ENCODE measurements at places on chromosomes 5 and 9.

- no peak for DNase-seq
Measured at GRCh38 chr9:23611869-23612268, 214.2 kb downstream of the ELAVL2 start.

- DNase-seq = no peak
Measured at GRCh38 chr5:110064603-110065268, 375.0 kb downstream of the MAN2A1 start.

- DNase-seq = no peak
Measured at GRCh38 chr5:149211566-149211965, 60.1 kb upstream of the AFAP1L1 start.

DNA sequence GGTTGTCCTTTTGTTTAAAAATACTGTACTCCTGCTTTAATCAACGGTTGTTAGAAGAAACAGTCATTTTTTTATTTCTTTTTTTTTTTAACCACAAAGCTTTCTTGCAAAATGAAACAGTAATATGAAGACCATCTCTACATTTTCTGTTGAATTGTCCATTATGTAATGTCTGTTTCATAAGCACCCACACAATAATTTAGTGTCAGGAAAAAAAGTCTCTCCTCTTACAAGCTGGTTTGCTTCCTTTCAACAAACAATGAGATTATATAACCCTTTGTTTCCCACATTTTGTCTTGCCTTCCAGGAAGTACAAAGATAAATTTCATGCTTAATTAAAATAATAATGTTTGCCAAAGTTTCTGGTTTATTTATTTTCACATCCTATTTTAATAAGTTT, 16.7 kb downstream of the CTNNAL1 start:
- DNase-seq = no peak

DNA sequence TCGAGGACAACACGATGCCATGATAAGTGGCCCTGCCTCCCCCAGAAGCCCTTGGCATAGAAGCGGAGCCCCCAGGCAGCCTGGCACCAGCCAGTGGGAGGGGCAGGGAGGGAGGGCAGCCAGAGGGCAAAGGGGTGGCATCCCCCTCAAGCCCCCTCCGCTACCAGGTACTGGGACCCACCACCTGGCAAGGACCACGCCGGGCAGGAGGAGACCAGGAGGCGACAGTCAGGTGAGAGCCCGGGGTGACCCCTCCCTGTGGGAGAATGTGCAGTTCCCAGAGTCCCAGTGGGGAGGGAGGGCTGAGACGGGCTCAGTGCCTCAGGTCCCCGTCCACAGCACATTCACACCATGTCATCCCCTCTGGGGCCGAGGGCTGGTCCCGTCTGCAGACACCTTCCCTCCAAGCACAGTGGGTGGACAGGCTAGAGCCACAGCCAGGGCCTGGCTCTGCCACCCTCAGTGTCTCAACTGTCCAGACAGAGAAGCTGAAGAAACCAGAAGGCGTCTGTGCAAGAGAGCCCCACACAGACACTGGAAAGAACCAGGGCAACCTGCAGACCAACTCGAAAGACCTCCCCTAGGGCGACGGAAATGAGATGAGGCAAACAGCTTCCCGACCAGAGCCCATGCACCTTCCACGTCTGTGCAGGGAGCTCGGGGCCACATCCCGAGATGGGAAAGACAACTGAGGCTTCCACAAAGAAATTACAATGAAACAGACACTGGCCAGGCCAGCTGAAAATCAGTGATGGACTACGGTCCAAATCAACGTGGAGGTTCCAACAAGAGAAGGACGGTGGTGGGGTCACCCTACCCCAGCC, 11.1 kb downstream of the BRD3 start:
- no peak for DNase-seq

DNA sequence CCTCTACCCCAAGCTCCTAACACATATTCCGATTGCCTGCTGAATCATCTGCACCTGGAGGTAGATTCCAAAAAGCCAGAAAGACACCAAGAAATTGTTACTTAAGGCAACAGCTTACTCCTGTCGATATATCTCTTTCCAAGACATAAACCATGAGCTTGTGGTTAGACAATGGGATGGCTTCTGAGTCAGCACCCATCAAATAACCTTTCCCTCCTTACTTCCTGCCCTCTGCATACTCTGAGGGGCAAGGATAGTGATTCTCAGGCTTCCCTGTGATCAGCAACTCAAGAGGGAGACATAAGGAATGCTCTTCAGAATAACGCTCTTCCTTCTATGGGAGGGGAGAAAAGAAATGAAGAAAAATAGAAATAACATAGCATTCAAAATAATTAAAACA, 70.9 kb downstream of the TMEM215 start:
- DNase-seq = no peak

GRCh38 chr5:61599370-61600122, 267.5 kb downstream of the ZSWIM6 start:
- no peak for DNase-seq

DNA sequence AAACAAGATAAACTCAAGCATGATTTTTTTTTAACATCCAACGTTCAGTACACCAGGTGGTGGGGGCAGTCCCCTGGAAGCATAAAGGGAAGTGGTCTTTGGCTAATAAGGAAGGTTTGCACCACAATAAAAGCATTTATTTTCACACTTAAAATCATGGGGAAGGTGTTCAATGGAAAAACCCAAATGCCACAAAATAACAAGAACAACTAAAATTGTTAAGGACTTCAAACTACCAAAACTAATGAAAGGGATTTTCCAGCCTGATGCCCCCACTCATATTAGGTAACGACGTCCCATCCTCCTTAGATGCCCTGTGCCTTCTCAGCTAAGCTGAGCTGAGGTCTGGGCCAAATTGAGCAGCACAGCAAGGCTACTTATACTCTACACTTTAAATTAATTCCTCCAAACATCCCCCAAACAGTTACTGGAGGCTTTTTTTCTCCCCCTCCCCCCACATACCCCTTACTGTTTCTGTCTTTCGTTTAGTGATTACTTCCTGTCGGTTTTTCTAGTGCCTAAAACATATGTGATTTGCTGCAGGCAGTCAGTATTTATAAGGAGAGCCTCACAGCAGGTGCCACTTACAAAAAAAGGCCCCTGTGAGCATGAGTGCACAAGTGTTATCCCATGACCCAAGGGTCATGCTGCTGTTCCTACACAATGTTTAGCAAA, 259.7 kb upstream of the ZNF608 start:
- no peak for DNase-seq

All from stimulated activated CD8-positive, alpha-beta memory T cell treated with anti-CD3 and anti-CD28 coated beads, Interleukin-4, amount 100 ng/mL, for 4 hours (primary cell).